ENCODE measurements at places on chromosomes 5 and 9.

DNA sequence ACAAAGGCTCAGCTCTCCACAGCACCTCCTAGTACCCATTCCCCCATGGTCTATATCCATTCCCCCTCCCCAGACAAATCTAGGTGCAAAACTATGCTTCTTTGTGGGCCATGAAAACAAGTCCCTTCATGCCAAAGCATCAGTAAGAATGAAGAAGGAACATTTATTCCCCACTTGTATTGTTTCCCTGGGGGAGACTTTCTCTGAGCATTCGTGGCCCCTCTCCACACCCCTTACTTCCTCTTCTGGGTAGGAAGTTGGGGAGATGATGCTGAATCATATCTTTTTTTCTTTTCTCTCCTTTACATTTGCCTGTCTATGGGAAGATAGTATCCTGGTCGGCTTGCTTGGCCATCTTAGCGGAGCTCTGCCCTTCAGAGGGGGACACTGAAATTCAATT lies 246.8 kb downstream of the NSG2 start:
- no peak for DNase-seq

DNA sequence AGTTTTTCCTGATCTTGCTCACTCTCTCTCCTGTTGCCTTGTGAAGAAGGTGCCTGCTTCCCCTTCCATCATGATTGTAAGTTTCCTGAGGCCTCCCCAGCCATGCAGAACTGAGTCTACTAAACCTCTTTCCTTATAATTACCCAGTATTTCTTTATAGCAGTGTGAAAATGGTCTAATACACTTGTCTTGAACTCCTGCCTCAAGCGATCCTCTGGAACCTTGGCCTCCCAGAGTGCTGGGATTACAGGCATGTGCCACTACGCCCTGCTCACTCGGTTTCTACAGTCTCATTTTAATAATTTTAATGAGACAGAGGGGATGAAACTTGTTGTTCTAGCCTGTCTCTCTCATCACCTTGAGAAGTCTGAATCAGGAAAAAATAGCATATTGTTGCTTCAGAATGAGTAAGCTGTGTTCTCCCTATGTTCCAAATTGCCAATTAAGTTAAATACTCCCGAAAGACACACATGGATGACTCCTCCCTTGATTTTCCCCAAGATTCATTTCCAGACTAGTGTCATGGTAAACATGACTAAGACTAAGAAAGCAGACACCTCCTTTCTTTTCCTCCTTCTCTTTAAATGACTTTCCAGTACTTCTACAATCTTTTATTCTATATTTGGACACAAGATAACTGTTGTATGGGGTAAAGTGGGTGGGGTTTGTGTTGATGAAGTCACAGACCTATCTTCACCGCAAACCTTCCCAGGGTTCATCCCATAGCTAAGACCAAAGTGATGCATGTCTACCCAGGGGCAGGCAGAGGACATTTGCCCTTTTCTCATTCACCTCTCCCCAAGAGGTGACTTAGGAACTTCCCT lies 7.8 kb upstream of the DNAJC18 start:
- no peak for DNase-seq

DNA sequence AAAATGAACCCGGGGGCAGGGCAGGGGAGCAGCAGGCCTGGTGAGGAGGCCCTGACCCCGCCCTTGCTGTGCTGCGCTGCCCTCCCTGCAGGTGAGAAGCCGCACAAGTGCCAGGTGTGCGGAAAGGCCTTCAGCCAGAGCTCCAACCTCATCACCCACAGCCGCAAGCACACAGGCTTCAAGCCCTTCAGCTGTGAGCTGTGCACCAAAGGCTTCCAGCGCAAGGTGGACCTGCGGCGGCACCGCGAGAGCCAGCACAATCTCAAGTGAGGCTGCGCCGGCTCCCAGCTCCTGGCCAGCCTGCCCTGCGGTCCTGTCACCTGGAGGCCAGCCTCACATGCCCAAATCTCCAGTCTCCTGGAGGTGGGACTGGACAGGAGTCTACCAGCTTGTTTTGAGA lies 12.3 kb downstream of the GFI1B start:
- no peak for DNase-seq

- no peak for DNase-seq
These were observed 91.8 kb upstream of the TNC start for GRCh38 chr9:115209601-115210306.

- no peak for DNase-seq
These were observed 24.6 kb downstream of the UBAP1 start for GRCh38 chr9:34203275-34203991.

All from activated T-helper 9 cell treated with anti-CD3 and anti-CD28 coated beads, Interleukin-2, amount 50 U/mL, for 16 hours (primary cell).